ENCODE measurements at places on chromosomes 3 and 15.

GRCh38 chr3:127066635-127067034 is 83.7 kb downstream of the PLXNA1 start:
- no peak for DNase-seq

- DNase-seq = no peak
These were observed 37.6 kb downstream of the DNASE1L3 start for GRCh38 chr3:58173029-58173668.

GRCh38 chr3:170657312-170657711 is 71.4 kb upstream of the SLC7A14 start:
- DNase-seq = no peak

- DNase-seq = no peak
These were observed 280.7 kb upstream of the TLE3 start for GRCh38 chr15:70378126-70379031.

DNA sequence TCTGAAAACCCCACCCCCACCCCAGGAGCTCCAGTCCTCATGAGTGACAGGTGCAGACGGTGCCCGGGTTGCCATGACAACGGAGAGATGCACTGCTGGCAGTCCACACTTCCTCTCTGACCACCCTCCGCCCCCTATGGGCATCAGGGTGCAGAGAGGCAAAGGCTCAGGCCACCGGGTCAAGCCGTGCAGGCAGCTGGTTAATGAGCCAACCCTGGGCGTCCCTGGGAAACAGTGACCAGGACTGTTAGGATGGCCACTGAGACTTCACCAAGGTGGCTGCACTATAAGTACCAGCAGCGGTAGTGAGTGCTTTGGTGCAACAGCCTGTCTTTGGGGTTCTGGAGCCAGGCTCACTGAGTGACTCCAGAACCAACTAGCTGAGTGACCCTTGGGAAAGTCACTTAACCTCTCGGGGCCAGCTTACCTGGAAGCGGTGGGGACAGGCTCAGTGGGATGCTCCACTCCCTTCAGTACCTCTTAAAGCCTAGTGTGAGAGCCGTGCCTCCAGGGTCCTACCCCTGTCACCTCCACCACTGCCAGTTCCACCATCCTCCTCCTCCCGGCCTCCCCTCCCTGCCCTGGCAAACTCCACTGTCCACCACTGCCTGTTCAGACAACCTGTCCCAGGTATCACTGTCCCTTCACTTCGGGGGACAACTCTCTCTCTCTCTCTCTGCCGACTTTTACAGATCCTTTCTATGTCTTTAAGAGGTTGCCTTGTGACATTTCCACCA is 121.0 kb upstream of the PRR20G start:
- no peak for DNase-seq

- no peak for DNase-seq
These were observed 7.7 kb downstream of the TNK2 start for GRCh38 chr3:195900436-195901355.

GRCh38 chr15:42159381-42160015 is 3.1 kb upstream of the PLA2G4F start:
- DNase-seq = no peak

DNA sequence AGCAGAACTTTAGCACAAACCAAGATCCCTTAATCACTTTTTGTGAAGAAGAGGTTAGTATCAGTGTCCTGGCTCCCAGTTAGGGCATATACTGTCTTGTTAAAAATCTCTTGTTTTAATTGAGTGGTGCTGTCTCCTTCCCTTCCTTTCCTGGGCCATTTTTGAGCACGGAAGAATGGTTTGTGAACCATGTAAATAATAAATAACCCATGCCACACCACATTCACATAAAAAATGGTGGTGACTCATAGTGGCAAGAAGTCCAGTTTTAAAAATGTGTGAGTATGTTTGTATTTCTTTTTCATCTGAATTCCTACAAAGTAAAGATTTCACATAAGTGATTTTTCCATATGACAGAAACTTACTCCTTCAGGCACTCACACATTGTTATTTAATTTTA is 59.1 kb upstream of the SPRED1 start:
- DNase-seq = no peak

- DNase-seq = no peak
These were observed 6.3 kb downstream of the ADGRG7 start for GRCh38 chr3:100615684-100616083.

DNA sequence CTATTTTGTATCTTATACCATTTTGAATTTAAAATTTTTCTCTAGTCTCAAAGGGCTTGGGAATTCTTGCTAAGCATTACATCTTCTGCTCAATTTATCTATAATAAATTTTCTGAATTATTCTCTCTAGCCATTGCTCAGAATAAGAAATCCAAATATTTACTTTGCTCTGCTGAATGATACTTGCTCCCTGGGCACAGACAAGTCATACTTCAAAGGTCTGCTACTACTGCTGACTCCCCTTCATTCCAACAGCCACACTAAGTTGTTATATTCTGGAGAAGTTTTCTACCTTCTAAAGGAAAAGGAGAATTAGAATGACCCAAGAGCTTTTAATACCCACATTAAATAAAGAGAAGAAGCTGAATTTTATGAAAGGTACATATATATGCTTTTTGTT is 460.3 kb upstream of the ZNF717 start:
- DNase-seq = no peak

DNA sequence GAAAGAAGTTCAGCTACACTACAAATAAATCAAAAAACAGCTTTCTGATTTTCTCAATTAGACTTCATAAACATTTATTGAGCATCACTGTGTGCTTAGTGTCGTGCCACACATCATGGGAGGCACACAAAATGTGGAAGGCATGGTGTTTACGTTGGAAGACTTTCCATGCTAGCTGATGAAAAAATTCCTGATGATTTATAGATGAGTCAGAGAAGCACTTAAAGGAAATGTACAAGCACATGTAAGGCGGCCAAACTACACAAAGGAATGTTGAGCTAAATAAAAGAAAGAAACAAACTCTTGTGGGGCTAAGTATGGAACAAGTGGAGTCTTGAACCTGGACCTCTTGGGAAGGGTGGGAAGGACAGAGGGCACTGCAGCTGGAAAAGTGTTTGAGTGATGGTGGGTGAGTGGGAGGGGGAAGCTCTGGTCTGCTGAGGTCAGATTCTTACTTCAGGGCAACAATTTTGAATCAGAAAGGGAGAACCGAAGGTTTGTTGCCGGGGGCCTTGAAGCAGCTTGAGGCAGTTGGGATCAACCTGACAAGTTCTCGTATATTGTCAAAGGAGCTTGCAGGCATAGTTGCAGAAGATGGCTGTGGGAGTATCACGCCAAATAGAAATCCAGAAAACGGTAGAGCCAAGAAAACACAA is 66.9 kb downstream of the FOXB1 start:
- no peak for DNase-seq

GRCh38 chr15:32717426-32718226 is at the start of gene GREM1:
Gene GREM1, plus strand, starts transcription at chr15:32718004. Its CDS starts 12,687 bp downstream, at chr15:32730691.
- no peak for DNase-seq

DNA sequence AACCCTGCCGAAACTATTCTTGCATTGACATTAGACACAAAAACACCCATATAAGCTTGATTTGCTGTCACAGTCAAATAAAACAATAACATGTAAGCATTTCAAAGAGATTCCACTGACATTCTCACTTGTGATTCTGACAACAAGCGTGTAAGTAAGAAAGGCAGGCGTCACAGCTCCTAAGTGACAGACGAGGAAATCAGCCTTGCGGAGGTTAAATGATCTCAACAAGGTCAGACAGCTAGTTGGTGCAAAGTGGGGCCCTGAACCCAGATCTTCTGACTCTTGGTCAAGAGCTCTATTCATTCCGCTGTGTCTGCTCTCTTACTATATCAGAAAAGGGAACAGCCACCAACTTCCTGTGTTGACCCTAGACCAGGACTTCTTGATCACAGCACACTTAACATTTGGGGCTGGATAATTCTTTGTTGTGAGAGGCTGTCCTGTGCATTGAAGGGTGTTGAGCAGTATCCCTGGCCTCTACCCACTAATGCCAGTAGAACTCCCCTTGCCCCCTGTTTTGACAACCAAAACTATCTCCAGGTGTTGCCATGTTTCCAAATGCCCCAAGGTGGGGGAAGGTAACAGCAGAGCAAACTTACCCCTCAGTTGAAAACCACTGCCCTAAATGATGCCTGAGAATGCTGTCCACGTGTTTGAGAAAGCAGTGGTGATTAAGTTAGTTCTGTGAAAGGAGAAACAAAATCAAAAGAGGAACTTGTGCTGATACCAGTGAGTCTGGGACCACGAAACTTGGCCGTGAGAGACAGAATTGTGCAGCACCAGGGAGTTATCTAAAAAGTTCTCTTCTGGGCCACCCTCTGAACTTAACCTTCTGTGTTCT is 86.1 kb downstream of the LIPC start:
- DNase-seq = no peak

DNA sequence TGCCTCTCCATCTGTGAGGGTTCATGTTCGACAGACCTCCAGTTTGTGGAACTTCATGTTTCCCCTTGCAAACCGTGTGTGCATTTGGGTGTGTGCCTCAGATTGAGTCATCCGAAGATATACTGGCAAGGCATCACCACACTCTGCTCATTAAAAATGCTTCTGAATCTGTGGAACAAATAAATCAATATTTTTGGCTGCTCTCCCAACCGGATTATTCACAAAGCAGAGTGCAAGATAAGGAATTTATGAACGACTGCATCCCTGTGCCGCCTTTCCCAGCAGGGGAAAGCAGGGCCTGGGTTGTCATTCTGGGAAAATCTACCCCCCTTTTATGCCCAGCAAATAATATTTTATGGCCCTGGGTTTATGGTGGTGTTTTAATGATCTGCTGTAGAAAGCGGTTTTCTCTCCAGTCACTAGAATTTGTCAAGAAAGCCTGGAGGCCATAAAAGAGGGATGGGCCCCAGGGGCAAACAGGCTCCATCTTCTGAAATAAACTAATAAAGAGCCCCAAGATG is 4.2 kb upstream of the WNT5A start:
- no peak for DNase-seq

GRCh38 chr3:188310270-188310710 is 156.3 kb downstream of the LPP start:
- DNase-seq = no peak

DNA sequence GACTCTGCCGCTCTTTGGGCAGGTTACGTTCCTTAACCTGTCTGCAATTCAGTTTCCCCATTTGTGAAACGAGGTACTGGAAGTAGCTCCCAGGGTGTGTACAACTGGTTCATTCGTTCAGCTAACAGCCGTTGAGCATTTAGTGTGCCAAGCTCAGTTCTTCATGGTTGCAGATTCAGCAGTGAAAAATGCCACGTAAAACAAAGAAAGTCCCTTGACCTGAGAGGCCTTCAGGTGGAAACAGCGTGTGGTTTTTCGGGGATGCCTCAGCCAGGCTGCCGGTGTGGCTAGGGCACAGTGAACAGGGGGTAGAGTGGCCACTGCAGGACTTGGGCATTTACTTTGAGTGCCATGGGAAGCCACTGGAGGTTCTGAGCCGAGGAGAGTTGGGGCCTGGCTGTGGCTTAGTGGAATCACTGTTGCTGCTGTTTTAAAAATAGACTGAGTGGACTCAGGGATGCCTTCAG is 4.7 kb downstream of the SYNM start:
- DNase-seq = no peak

DNA sequence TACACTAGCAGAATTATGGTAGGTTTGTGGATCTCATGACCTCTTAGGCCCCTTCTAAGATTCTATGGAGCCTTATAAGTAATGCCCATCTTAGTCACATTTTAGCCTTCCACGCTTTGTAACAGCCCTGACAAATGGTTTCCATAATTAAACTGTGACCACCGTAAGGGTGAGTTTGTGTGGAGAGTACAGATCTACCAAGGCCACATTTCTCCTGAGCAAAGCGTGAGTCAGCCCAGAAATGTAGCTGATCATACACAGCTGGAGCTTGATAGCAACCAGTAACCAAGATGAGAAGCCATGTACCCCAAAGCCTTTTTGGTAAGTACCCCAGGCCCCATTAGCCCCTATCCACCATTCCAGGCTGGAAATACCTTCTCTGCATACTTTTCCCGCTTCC is 31.7 kb downstream of the CHAC1 start:
- no peak for DNase-seq

- DNase-seq = no peak
These were observed 65.0 kb downstream of the NIPA2 start for GRCh38 chr15:22903427-22903826.
